ENCODE measurements at places on chromosomes 3 and 15. TPM values are rescaled to one million over a fixed set of nuclear protein-coding genes. Genes with fewer than 3 reads are reported as not detected.

- no peak for DNase-seq
These were observed 36.6 kb downstream of the MKRN2 start for GRCh38 chr3:12593473-12593872.

SLC27A2 gene
- 0.22 TPM for total RNA-seq

VGLL4 gene
- 106 TPM for total RNA-seq

DNA sequence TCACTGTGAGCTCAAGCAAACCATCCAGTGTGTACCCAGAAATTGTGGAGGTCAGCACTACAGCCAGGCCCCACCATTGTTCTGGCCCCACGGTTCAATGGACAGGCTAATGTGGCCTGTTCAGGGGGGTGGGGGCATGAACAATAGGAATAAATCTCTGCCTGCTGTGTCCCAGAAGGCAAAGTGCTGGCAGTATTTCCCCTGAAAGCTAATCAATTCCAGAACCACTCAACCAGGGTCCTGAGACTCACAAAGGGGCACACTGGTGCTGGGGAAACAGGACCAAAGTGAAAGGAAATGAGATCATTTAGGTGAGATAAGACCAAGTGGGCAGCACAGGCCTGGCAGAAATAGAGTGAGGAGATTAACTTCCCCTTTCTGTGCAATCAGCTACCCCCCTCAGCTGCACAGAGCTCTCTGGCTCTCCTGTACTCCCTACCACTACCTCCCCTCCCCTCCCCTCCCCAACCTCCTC, 11.5 kb downstream of the CRYGS start:
- no peak for DNase-seq

ZBTB47 gene
- 81.3 TPM for total RNA-seq
